Activated naive CD8-positive, alpha-beta T cell treated with anti-CD3 and anti-CD28 coated beads, Interleukin-2, amount 10 ng/mL, durations not matched to agents 7 days and 5 days (primary cell): ENCODE measurements at places on chromosomes 4 and X. TPM values are rescaled to one million over a fixed set of nuclear protein-coding genes. Genes with fewer than 3 reads are reported as not detected.

DNA sequence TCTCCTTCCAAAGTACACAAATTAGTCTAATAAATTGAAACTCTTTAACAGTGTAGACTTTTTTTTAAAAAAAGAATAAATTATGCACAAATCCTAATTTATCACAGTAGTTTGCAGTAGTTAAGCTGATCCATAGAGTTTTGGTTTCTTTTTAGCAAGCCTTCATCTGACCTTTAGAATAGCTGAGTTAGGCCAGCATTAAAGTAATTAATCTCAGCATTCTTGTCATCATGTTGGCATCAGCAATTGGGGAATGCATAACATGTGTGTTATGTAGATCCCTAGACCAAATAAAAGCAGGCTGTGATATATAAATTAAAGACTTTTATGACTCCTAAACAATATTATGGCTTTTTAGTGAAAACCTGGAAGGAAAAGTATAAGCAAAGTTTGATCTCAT lies 426.5 kb upstream of the PABPC4L start:
- no peak for DNase-seq

DNA sequence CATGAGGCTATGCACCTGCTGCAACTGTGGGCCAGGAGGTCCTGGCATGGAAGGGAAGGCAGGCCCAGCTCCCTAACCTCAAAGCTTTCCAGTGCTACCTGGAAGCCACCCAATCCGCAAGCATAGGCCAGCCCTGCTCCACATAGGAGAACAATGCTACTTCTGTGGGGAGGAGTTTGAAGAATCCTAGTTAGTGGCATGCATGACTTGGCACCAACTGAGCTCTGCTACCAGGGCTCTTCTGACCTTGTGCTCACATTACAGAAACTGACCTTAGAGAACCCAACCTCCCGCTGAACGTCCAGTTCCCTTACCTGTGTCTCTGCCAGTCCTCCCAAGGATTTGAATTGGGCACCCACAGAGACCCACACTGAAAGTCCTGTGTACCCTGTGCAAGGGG lies 58.8 kb downstream of the USP46 start:
- DNase-seq = no peak

DNA sequence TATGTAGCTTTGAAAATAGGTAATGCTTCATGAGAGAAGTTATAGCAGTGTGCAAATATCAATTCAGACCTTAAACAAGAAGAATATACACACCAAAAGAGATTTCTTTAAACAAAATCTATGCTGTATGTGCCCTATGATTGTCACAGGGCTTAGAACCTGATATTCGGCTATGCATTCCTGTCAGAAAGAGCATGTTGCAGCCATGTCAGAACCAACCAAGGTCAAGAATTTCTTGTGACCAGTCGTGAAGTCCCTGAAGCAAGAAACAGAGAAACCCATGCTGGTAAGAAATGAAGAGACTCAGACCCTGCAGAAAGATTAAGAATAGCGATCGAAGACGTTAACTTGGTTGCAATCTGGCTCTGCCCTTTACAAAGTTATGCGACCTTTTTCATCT lies 210.3 kb upstream of the SPIN4 start:
- DNase-seq = no peak

- no peak for DNase-seq
Measured at GRCh38 chr4:129335276-129335675, 239.3 kb downstream of the C4orf33 start.

DNA sequence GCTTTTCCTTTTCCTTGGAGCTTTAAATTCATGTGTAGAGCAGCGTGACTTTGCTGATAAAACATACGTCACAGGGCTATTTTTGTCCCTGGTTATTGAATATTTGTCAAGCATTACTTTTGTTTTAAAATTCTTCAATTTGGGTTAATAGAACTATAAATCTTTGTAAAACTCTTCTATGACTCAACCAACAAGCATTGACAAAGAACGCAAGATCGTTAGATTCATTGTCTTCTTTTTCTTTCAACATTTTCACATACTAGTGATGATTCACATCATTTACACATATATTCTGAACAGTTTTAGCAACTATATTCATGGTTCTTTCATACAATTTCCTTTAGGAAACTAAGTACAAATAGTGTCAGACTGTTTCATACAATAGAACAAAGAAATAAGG lies 72.0 kb upstream of the GPM6A start:
- DNase-seq = no peak

DNA sequence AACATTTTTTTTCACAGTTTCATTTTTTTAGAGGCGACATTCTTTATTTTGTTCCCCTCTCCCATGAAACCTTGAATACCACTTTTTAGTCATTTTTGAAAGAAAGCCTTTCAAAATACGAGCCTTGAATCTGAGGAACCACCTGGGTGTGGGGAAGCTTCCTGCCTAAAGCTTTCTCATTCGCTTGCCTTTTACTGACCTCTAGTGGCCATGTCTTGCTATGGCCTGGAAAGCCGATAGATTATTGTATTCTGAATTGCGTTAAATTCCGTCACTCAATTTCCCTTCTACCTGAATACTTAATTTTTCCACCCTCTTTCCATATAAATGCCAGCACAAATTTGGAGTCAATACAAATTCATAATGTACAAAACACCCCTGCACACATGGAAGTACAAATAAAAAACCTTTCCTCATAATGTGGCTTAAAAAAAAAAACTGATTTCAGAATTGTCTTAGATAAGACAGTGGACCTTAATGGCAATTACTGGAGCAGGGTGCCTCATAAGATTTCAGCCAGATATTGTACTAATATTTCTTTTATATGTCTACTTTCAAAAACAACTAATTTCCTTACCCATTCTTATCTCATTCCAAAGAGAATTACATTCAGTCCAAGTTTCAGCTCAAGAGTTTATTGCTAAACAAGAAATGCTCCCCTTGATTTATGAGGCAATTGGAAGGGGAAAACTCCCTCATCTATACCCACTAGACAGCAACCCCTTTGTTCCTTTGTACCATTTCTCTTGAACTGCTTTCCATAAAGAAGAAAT lies 217.9 kb downstream of the CENPC start:
- DNase-seq = no peak

GRCh38 chr4:176453079-176453478 lies 133.3 kb downstream of the SPCS3 start:
- DNase-seq = no peak

GRCh38 chr4:186029571-186030398 lies 39.2 kb upstream of the TLR3 start:
- DNase-seq = no peak

GRCh38 chr4:16665942-16666551 lies 232.4 kb downstream of the LDB2 start:
- no peak for DNase-seq

- DNase-seq = no peak
Measured at GRCh38 chr4:75786938-75787337, 62.6 kb downstream of the USO1 start.

DNA sequence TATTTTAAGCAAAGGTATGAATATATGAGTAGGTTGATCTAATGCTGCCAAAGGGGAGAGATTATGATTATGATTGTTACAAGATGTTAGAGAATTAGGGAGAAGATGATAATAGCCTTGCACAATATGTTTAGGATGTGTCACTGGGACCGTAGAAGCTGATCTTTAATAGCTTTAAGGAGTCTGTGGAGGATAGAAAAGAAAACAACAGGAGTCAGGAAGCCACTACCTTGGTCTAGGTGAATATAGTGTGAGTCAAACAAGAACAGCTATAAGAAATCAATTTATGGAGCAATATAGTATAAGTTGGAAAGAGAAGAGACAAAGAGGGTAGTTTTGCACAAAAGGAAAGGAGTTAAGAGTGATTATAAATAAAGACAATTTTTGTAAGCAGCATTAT lies 232.7 kb downstream of the FSTL5 start:
- no peak for DNase-seq

GRCh38 chr4:177263818-177264217 lies 45.9 kb upstream of the NEIL3 start:
- no peak for DNase-seq

- DNase-seq = no peak
Measured at GRCh38 chr4:177271091-177271490, 38.6 kb upstream of the NEIL3 start.

GRCh38 chr4:2363056-2363721 lies 55.3 kb downstream of the ZFYVE28 start:
- no peak for DNase-seq

DNA sequence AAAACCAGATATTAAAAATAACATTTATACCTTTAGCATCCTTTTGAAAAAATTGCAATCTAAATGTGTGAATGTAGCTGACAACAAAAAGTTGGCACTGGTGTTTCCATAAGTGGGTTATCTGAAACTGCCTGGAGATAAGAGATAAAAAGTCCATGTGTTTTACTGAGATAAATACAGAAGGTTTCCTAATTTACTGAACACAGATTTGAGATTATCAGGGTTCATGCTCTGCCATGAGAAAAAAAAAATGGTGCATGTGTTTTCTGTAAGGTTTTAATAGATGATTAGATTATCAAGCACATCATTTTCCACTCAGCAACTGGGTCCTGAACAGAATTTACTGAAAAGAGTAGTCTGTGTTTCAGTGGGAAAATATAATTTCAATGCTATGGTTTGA lies 326.2 kb upstream of the SLIT2 start:
- DNase-seq = no peak

The TMEM31 gene
- not detected for total RNA-seq

The LNX1 gene
- total RNA-seq = not detected

The LSM6 gene
- total RNA-seq = 54.7 TPM

The HTRA3 gene
- not detected for total RNA-seq

The CYLC1 gene
- not detected for total RNA-seq

The FAM236D gene
- total RNA-seq = not detected

The GNRHR gene
- not detected for total RNA-seq

The TLR6 gene
- total RNA-seq = 5.9 TPM

The ARX gene
- total RNA-seq = not detected
